ENCODE measurements at places on chromosomes 2 and 18.

- no peak for DNase-seq
Measured at GRCh38 chr2:234467289-234467688, 29.6 kb downstream of the ARL4C start.

DNA sequence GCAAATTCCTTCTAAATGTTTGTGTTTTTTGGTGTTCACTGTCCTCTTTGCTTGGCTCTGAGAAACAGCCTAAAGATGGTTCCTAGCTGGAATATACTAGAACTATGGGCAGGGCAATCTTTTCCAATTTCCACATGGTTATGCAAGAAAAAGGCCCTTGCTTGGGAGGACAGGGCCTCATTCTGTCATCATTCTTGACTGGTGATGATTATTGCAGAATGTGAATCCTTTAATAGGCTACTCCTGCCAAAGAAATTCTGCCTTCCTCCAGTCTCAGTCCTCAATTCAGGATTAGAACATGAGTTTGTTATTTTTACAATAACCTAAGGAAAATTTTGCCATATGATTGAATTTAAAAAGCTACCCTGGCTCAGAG lies 218.7 kb downstream of the HNMT start:
- no peak for DNase-seq

DNA sequence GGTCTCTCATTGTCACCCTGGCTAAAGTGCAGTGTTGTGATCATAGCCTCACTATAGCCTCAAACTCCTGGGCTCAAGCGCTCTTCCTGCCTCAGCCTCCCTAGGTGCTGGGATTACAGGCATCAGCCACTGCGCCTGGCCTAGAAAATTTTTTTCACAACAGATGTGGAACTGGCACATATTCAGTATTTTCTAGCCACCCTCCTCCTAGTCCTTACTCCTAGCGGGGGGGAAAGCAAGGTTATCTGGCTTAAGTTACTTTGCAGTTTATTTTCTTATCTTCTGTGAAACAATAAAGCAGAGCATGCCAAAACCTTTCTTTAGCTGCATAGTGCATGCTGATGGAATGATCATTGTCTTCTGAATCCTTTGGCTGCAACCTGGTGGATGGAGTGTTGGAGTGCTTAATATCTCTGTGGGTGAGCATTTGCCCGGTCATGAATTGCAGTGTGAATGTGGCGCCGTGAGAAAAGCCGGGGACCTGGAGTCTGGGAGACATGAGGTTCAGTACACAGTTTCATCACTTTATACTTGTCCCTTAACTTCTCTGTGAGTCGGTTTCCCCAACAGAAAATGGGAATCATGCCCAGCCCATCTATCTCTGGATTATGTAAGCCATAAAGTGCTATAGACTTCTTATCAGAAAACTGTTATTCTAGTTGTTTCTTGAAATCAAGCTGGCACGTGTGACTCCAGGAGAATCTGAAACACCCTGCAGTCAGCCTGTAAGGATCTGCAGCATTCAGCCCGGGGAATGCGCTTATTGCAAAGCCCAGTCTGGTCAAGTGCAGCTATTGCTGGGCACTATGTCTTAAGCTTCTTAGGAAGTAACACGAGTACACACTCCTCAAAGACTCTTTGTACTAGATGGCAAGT lies 38.2 kb upstream of the MAP3K20 start:
- no peak for DNase-seq

DNA sequence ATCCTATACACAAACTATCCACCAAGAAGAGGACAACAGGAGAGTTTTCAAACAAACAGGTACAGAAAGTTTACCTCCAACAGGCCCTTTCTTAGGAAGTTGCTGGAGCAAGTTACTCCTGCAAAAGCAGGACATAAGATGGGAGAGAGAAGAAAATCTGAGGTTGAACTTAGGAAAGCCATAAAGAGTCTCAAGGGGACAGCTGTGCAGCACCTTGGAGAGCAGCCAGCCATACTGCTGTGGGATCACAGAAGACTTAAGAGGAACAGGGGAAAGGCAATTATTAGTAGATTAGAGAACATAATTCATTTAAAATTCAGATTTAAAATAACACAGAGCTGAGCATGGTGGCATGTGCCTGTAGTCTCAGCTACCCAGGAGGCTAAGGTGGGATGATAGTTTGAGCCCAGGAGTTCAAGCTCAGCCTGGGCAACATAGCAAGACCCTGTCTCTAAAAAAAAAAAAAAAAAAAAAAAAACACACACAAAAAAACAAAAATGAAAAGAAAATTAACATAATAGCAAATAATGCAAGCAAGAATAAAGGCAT lies 148.1 kb upstream of the SIX3 start:
- no peak for DNase-seq

GRCh38 chr2:177211576-177212105 lies 953 bp upstream of the HNRNPA3 start:
- no peak for DNase-seq

DNA sequence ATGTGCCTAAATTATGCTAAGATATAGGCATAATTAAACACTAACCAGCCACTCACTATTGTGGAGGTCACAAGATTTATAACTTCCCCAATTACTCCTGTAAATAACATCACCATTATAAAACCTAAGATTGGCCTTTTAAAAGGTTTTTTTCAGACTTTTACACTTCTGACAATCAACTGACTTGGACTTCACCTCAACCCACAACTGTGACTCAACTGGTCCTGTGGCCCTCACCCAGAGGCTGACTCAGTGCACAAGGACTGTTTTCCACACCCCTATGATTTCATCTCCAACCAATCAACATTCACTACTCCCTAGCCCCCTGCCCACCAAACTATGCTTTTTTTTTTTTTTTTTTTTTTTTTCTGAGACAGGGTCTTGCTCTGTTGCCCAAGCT lies 11.6 kb downstream of the TTR start:
- DNase-seq = no peak

DNA sequence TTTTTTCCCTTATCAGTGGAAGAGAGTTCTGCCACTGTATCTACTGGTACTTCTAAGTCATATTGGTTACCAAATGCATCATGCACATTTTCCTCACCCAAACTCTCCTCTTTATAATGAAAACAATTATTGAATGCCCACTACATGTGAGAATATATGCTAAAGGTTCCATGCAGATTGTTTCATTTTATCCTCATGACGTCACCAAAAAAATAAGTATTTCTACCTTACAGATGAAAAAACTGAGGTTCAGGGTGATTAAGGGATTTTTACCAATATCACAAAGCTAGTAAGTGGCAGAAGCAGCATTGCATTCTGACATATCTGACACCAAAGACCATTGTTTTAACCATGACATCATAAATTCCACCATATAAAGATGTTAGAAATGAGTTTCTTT lies 51.9 kb upstream of the ZEB2 start:
- no peak for DNase-seq

- no peak for DNase-seq
Measured at GRCh38 chr2:23423062-23423872, 38.3 kb downstream of the KLHL29 start.

DNA sequence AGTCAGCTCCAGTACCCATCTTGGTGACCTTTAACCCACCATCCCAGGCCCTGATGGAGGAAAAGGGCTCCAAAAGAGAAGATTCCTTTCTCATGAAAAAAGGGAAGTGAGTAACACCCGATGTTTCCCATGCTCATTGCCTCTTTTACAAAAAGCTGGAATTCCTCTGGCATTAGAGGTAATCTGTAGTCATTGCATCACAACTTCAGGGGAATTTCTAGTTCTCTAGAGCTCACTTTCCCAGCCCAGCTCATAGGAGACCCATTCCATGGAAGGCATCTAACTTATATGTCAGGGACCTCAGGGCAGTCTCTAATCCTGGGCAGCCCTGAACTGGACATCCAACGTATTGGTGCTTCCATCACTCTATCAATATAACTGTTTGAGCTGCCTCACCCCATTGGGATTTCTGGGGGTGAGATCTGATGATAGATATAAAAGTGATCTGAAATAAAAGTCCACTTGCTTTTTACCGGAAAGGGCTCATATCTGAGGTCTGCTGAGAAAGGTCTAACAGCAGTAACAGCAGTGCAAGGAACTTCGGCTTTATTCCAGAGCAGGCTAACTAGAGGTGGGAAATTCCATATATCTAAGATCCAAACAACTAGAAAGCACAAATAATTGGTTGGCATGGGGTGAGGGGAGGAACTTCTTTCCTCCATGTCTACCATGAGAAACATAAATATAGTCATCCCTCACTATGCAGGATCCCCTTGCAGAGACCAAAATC lies 106.1 kb downstream of the ETAA1 start:
- no peak for DNase-seq

DNA sequence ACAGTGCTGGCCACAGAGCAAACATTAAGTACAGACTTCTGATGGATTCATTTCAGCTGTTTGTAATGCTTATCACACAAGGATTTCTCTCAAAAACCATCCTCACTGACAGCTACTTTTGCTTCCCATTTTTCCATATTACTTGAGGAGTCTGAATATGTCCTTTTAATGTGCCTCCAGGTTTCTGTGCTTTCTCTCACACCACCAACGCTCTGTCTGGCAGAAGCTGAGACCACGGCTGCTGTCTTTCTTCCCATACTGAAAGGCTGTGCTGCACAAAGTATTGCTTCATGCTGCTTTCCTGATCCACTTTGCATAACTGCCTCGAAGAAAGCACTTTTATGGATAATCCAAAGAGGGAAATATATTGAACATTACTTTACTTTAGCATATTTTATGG lies 312.1 kb upstream of the ZEB2 start:
- DNase-seq = no peak

DNA sequence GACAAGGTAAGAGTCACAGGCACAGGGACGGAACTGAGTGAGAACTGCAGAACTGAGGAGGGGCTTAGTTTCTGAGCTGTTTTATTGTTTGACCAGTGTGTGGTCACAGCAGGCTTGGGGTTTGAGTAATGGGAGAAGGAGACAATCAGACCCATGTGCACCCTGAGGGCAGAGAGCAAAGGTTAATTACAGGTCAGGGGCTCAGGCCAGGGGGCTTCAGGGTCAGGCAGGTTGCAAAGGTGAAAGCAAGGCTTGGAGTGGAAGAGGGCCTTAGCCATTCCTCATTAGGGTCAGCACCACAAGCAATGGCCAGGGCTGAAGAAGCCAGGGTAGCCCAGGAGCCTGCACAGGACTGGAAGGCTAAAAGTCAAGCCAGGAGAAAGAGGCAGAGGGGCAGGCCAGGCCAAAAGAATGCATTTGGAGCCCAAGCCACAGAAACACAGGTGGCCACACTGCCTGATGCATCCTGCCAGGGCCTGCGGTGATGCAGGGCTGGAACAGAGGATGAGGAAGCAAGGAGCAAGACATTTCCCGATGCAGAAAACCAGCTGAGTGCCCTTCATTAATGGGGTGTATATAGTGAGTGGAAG lies 209.8 kb upstream of the GYPC start:
- DNase-seq = no peak

Data from stimulated activated CD4-positive, alpha-beta T cell treated with anti-CD3 and anti-CD28 coated beads, Interleukin-1b, Interleukin-23, amount 100 ng/mL, for 1 hour (primary cell).